ENCODE measurements at places on chromosomes 11 and 22.

- DNase-seq: no peak
These were observed 12.1 kb upstream of the KCTD17 start for GRCh38 chr22:37039466-37039865.

DNA sequence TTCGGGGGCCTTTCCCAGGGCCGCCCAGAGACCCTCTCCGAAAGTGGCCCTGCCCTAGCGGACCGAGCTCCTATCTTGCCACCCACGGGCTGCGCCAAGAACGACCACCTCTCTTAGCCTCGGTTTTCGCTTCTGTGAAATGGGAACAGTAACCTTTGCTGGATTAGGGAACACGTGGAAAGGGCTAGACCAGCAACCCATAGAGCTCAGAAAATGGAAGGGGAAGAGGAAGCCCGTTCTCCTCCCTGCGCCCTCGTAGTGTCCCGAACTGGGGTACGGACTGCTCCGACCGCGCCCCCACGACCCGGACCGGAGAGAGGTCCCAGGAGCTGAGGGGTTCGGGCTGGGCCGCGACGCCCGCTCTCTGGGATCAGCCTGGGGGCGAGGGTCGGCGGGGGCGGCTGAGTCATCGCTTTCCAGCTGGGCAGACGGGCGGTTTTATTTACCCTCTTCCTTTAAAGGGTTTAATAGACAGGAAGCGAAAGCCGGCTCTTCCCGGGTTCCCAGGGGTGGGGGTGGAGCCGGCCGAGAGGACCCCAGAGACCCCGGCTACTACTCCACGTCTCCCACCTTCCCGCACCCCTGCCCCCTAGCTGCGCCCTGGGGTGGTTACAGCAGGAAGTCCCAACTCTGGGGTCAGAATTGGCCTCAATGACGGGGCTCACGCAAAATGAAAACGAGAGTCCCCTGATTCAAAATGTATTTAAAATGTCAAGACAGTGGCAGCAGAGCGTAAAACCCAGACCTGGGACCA is 907 bp upstream of the PHLDA2 start:
- DNase-seq: no peak

DNA sequence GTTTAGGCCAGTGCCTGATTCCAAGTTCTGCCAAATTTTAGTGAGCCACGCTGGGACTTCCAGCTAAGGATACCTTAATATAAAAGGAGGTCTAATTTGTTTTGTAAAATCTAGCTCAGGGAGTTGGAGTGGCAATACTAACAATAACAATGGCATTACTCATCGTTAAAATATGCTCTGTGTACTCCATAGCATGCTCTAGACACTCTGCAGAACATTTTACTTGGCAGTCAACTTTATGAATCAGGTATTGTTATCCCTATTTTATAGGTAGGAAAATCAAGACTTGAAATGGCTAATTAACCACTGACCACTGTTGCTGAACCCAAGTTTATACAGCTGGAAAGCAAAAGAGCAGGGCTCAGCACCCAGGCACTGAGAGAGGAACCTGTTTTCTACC is 485.0 kb upstream of the KIRREL3 start:
- DNase-seq: no peak

- no peak for DNase-seq
These were observed 75.2 kb upstream of the KIRREL3 start for GRCh38 chr11:127075758-127076157.

DNA sequence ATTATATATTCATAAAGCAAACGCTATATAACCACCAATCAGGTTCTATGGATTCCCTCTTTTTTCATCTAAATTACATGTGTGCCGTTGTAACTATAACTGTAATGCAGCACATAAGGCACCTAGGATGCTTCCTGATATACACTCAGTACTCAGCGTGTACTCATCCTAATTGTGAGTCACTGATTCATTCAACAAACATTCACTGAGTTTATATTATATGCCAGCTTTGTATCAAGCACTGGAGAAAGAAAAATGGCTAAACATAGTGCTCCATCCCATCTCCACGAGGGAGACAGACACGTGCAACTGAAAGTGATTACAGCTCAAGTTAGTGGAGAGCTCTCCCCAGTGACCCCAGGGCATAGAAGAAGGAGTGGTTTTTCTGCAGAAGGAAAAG is 49.9 kb upstream of the SYN3 start:
- DNase-seq: no peak

GRCh38 chr11:129191649-129192048 is 476 bp downstream of the ARHGAP32 start:
- DNase-seq: no peak

- DNase-seq: no peak
These were observed 77.9 kb upstream of the OR5AK2 start for GRCh38 chr11:56910785-56911184.

GRCh38 chr11:72825661-72826060 is 11.4 kb downstream of the ATG16L2 start:
- DNase-seq: no peak

GRCh38 chr11:58577555-58578135 is 1.2 kb upstream of the ZFP91 start:
- DNase-seq: no peak

GRCh38 chr11:34065505-34066203 is 14.1 kb downstream of the CAPRIN1 start:
- no peak for DNase-seq

DNA sequence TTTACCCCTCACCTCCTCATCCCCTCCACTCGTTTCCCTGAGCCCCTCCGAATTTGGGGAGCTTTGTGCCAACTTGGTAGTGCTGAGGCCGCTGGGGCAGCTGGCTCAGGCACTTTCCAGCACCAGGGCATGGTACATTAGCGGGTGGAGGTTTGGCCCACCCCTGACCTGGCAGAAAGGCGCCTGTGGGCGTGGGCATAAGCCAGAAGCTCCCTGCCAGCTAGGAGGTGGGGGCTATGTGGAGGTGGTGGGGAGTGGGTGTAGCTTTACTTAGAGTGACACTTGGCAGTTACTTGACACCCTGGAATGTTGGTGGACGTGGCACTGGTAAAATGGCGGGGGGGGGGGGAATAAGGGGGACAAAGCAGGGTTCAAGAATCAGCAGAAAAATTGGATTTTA is 10.3 kb upstream of the IGF2 start:
- DNase-seq: no peak

DNA sequence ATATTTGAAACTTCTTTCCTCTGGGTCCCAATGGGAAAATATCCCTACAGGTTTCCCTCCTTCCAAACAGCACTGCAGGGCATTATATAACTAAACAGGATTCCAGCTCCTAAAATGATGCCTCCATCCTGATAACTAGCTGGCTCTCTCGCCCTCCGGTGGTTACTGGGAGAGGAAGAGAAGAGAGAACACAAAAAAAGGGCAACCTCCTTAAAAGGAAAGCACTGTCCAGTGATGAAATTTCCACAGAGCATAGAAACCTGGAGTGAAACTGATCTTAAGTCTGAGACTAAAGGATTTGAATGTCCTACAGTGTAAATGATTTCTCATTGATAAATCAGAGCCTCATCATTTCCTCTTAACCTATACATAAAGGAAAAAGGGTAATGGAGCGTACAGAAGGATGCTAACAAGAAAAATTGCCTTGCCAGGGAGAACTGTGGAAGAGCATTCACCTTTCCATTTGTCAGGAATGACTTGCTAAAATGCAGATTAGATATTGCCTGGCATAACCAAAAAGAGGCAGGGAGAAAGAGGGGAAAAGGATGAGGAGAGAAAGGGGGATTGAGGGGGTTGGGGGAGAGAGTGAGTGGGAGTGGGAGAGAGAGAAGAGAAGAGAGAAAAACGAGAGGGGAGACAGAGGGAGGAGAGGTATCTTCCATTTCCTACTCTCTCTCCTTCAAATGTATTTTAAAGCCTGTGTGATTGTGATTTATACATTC is 121.3 kb downstream of the APOL5 start:
- DNase-seq: no peak

DNA sequence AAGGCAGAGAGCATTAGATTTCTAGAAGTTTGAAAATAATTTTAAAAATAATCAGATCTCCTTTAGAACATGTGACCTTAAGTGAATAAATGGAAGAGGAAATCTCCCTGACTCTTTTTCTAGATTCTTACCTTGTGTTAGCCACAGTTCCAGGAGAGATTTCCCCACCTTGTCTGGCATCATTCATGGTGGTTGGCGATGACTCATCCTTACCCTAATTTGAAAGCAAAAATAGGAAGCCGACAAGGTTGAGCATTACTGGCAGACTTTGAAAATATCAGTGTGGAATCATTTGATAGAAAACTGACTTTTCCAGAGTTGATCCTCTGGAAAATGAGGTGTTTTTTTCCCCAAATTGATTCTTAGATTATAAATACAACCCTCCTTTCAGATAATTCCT is 48.1 kb downstream of the CNTN5 start:
- no peak for DNase-seq

DNA sequence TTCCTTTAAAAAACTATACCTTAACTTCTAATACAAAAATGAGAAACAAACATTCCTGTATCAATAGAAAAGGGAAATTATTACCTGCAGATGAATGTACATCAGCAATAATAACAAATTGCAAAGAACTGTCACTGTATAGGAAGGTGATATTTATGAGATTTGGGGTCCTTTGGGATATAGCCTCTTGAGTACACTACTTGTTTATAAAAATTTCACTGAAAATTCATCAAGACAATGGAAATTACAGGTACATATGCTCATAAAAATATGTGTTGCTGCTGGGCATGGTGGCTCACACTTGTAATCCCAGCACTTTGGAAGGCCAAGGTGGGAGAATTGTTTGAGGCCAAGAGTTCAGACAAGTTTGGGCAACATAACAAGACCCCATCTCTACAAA is 34.0 kb upstream of the OR5P2 start:
- no peak for DNase-seq

DNA sequence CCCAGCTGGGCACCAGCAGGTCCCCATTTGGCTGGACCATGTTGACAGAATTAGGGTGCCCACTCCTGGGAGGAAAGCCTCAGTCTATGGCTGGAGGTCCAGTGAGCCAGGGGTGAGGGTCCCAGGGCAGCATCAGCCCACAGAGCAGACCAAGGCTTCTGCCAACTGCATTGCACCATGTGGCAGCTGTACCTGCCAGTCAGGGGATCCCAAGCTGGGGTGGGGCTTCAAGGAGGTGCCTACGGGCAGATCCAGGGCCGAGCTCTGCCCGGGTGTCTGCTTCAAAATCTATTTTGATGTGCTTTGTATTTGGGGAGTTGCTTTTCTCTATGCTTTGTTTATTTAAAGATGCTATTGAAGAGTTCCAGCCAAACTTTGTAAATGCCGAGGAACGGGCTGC is 10.4 kb downstream of the GP1BB start:
- no peak for DNase-seq

GRCh38 chr11:28231475-28231874 is 123.3 kb downstream of the METTL15 start:
- no peak for DNase-seq
